Mucosa of descending colon (tissue), 3 donors: ENCODE measurements at places on chromosomes 2 and 18. TPM values are rescaled to one million over a fixed set of nuclear protein-coding genes. Genes with fewer than 3 reads are reported as not detected.

- no peak for DNase-seq
These were observed 1.6 kb upstream of the TWIST2 start for GRCh38 chr2:238846378-238846627.

Gene ITGB1BP1
- total RNA-seq: 78.3 TPM

DNA sequence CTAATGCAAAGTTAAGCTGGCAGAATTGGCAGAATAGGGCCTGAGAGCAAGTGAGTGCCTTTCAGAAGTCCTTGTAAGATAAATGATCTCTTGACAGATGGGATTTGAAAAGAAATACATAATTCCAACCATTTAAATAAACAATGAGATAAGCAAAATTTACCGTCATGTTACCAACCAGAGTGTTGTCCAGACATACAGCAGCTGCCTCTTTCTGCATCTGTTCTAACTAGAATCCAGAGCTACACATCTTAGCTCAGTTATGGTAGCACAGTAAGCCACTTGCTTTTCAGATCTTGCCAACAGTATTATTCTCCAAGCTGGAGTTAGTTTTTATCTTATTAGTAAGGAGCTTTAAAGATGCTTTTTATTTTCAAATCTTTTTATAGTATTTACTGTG is 179.6 kb downstream of the BARD1 start:
- DNase-seq: no peak

DNA sequence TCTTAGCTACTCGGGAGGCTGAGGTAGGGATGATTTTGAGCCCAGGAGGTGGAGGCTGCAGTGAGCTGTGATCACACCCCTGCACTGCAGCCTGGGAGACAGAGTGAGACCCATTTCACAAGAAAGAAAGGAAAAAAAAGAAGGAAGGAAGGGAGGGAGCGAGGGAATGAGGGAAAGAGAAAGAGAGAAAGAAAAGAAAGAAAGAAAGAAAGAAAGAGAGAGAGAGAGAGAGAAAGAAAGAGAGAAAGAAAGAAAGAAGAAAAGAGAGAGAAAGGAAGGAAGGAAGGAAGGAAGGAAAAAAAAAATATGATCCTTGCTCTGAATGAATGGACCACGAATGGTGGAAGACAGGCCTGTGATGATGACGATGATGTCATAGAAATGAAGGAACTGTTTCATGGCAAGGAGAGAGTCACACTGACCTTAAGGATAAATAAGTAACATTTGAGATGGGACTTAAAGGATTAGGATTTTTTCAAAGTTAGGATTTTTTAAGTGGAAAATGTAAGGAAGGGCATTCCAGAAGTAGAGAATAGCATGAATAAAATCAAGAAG is 2.2 kb upstream of the GORASP2 start:
- no peak for DNase-seq

DNA sequence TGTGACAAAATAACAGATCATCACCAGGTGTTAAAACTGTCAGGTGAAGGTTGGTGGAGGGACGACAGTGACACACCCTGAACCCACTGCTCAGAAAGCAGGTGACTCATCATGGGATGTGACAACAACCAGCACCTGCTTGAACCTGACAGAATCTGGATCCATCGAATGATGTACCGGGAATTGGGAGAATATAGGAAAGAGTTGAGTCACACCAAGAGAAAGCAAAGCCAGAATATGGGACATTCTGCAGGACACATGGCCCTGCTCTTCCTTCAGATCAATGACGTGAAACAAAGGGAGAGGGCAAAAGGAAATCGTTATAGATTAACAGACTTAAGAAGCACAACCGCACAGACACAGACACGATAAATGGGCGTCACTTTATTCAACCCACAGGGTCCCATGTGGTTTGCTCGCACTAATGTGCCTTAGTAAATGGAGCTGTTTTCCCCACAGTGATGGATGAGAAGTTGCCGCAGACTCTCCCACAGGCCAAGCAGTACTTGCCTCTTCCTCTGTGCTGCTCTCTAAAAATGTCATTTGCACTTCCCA is 100.1 kb downstream of the CRACDL start:
- no peak for DNase-seq

Gene INHA
- total RNA-seq: 0.19 TPM

- DNase-seq: no peak
These were observed 86.8 kb upstream of the UXS1 start for GRCh38 chr2:106280722-106281446.
